ENCODE measurements at places on chromosomes 7 and 10. TPM values are rescaled to one million over a fixed set of nuclear protein-coding genes. Genes with fewer than 3 reads are reported as not detected.

DNA sequence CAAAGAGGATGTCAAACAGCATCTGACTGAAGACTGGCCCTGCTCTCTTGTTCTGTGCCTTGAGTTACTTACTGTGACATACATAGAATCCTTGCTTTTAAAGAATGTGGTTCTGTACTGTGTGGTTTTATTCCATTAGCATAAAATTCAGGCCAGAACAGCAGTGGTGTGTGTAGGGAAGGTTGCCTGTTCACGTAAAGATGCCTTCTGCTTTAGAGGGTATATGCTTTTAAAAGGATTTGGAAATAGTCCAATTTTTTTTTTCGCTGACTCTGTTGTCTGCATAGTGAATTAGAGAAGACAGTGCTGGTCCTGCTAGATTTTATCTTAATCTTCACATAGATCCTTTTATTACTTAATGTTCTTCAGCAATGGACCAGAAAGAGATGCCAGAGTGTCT, 470.8 kb upstream of the SEMA3A start:
- no peak for DNase-seq

- no peak for DNase-seq
These were observed 33.5 kb downstream of the AHR start for GRCh38 chr7:17331891-17332501.

DNA sequence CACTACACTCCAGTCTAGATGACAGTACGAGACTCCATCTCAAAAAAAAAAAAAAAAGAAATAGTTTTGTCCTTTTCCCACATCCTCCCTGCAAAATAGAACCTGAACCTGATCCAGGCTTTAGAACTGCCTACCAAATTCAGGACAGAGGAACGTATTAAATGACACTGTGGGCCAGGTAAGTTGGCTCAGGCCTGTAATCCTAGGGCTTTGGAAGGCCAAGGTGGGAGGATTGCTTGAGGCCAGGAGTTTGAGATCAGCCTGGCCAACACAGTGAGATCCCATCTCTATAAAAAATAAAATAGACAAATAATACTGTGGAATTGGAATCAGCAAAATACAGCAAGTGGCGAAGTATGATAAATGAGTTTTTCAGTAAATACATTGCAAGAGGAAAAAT, 10.0 kb upstream of the BNIP3 start:
- no peak for DNase-seq

DNA sequence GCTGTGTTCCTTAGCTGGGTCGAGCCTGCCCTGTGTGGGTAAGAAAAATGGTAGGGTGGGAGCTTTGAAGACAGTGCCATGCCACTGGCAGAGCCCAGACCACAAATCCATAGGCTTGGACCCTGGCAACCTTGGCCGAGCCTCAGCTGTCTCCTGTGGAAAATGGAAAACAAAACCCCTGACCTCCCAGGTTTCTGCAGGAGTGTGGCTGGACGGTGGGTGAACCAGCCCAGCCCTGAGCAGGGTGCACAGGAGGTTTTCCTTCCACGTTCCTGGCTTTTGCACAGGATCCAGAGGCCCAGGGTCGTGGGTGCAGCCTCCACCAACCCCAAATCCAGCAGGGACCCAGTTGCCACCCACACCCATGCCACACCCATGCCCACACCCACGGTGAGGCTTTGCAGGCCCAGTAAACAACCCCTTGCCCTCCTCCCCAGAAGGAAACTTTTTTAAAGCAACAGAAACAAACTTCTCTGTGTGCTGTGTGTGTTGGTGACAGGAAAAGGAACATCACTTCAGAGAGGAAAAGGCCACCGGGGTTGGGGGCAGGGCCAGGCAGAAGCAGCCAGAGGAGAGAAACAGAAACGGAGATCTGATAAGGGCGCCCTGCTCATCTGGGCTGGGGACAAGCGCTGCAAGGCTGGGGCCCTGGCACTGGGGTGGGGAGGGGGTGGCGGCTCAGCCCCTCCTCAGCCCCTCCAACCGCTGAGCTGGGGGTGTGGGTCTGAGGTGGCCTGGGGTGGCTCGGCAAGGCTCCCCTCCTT, 20.7 kb upstream of the ZMIZ1 start:
- DNase-seq: peak; percentile 73

DNA sequence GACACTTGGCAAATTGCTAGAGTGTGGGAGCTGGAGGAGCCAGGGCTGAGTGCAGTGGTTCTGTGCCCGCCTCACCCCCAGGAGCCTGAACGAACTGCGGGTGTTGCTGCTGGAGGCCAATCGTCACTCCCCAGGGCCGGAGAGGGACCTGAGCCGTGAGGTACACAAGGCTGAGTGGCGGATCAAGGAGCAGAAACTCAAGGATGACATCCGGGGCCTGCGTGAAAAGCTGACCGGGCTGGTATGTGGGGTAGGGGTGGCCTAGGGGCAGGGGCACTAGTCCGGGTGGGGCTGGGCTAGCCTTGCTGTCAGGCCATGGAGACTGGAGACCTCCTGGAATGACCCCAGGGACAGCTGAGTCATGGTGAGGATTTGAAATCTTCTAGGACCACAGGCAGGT, 56.7 kb upstream of the GTF2IRD1 start:
- DNase-seq: no peak

- DNase-seq: no peak
These were observed 225.8 kb upstream of the NEBL start for GRCh38 chr10:21122907-21123306.

GRCh38 chr7:77843194-77843593, 44.6 kb downstream of the PHTF2 start:
- DNase-seq: no peak

DNA sequence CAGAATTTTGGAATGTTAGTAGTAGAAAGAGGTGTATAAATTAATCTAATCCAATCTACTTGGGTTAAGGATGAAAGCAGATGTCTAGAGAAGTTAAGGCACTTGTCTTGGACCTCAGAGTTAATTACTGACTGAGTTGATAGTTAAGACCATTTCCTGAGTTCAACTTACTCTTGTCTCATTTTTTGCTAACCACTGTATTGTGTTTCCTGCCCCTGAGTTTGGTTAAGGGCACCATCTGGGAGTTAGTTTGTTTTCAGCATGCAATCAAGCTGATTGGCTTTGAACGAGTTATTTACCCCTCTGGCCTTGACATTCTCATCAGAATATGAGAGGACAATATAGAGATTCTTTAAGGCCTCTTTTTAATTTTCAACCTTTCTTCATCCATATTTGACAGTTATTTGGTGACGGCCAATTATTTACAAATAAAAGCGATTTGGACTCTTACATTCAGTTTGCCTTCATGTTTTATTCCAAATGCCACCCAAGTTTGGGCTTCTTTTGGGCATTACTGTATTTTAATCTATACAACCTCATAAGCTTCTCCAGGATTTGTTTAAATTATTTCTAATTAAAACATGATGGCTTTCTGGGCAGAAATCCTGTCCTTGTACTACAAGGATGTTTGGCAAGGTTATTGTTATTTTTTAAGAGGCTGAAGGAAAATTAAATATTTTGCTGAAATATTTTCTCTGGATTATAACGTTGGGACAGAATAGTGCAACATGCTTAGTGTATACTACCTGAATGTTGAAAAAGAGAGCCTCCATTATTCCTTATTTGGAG, 225.0 kb downstream of the CACNB2 start:
- DNase-seq: no peak

GRCh38 chr7:100584683-100585510, 1.0 kb downstream of the LRCH4 start:
- DNase-seq: no peak

GRCh38 chr10:132590752-132591121, 53.1 kb downstream of the INPP5A start:
- DNase-seq: no peak

- DNase-seq: peak; percentile 78
These were observed 62.2 kb upstream of the TARP start for GRCh38 chr7:38335492-38336147.

- DNase-seq: no peak
These were observed 81.9 kb upstream of the CAPZA2 start for GRCh38 chr7:116780521-116780920.

DNA sequence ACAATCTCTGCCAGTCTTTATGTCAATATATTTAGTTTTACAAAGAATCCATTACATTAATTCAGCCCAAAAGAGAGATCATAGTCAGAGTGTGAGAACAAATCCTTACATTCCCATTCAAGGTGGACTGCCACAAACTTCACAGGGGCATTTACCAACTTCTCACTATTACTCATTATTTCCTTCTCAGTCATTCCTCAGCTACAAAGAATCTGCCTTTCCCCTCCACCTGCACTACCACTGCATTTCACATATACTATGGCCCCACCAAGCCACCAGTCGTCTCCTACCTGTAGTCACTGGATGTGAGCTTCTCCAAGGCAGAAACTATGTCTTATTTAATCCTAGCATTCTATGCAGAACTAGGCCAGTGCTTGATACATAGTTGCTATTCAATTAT, 94.3 kb downstream of the USP6NL start:
- DNase-seq: no peak

DNA sequence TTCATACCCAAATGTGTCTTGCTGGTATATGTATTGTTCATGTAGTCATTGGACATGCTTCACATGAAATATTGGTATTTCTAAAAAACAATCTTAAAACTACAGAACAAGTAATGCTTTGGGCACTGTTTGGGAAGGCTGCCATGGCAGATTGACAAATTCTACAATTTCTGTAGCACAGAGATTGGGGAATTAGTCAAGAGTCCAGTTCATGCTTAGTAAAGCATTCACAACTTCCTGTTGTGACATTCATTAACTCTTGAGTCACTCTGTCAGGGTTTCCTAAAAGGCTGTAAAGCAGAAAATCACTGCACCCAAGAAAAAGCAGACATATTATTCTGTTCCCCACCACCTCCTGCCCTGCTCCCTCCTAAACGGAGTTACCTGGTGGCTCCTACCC, 398.9 kb downstream of the PHTF2 start:
- no peak for DNase-seq

DNA sequence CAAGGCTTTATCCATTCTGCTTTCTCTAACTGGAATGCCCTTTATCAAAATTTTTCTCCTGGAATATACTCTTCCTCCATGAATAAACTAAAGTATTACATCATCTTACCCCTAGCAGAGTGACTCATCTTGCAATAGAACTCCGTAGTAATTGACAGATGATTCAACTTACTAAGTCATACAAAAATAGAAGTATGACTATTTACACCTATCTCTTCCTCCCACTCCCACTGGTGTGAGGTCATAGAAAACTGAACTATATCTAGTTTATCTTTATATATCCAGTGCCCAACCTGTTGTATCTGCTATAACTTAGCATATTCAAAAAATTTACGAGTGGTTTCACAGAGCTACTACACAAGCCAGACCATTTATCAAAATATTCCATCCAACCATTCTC, 26.1 kb downstream of the ABCB1 start:
- no peak for DNase-seq

DNA sequence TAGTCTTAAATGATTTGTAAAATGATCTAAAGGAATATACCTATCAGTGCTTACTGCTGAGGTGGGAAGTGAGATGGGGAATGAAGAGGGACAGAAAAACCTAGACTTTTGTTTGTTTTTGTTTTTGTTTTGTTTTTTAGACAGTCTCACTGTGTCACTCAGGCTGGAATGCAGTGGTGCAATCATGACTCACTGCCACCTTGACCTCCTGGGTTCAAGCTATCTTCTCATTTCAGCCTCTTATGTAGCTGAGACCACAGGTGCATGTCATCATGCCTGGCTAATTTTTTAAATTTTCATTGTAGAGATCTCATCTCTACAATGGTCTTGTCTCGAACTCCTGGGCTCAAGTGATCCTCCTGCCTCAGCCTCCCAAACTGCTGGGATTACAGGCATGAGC, 116.4 kb upstream of the SEM1 start:
- DNase-seq: no peak

DNA sequence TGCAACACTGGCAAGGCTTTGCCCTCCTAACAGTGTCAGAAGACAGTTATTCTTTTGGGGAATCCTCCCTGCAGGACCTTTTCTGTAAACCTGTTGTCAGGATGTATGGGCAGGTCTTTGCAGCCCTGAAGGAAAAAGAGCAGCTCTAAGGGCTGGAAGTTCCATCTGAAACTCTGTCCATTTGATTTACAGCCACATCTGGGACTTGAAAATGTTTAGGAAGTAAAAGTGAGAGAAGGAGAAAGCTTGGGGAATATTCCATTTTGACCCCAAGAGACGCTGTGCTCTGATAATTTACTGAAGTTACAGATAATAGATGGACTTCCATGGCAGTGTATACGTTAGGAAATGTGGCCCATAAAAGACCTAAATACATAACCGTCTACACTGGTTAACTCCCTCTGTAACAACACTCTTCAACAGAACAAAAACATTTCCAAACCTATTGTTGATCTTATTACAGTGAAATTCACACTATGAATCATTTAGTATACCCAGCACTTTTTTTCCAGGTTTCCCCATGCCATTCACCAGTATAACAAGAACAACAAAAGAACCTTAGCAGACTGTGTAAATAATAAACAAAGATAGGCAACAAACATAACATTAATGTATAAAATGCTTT, 89.1 kb downstream of the KIAA1549 start:
- DNase-seq: no peak

DNA sequence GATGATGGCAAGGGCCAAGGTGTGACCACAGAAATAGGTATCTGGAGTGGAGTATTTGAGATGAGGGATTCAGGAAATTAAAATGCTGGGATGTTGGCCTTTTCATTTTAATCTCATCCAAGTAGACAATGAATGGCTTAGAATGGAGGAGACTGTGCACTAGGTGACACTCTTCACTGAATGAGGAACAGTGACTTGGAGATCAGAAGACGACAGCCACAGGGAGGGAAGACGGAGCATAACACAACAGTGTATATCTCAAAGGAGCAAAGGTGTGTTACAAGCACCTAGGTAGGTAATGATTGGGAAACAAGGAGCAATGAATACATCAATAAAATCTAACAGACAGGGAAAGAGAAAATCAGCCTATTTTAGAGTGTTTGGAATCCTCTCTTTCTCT, 4.1 kb upstream of the TAX1BP1 start:
- no peak for DNase-seq

- DNase-seq: no peak
These were observed 32.8 kb downstream of the IL15RA start for GRCh38 chr10:5944389-5945189.

DNA sequence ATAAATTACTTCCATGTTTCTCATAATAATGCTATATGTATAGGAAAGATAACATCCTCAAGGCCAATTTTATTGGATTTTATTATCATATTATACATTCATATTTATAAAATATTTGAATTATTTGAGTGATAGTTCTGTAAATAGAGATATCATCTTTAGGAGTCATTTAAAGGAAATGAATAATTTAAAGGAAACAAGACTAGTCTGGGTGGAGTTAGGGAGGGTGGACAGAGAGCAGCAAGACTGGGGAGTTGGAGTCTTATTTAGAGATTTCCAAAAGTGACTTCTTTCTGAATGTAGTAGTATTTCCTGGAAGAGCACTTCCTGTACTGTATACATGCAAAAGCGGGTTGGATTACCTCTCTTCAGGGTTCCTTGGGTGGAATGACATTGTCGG, 342.3 kb downstream of the SUGCT start:
- no peak for DNase-seq

GRCh38 chr7:33221390-33221789, 92.0 kb downstream of the BBS9 start:
- DNase-seq: no peak

GRCh38 chr10:340646-341045, 205.4 kb downstream of the ZMYND11 start:
- no peak for DNase-seq

PRSS37 gene
- total RNA-seq: not detected

CLDN4 gene
- total RNA-seq: 0.37 TPM

LUC7L2 gene
- 28.2 TPM for total RNA-seq

CNNM2 gene
- total RNA-seq: 10.2 TPM

IQCE gene
- 5.9 TPM for total RNA-seq

TAS2R3 gene
- total RNA-seq: 4.1 TPM

SLC26A3 gene
- total RNA-seq: 0.19 TPM

All from liver (tissue), 10 donors.